ENCODE measurements at places on chromosomes 12 and 14.

DNA sequence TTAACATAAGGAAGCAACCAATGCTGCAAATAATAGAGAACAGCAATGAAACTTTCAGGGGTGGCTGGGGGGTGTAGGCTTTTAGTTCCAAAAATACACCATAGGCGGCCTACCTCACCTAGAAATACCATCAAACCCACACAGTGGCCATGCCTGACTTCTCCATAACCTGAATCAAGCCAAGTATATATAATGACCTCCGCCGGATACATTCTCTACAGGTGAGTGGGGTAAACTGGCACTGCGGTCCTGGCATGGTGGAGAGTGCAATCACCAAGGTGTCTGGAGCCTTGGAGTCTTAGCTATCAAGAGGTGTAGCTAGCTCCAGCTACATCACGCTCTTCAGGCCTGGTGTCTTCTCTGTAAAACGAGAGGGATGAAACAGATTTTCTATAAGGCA is 1.2 kb downstream of the ZBTB25 start:
- H3K4me3 ChIP-seq = peak overlapping the region; percentile 81
- H3K27me3 ChIP-seq = no peaks in the 10 kb centered on the region
- H3K27ac ChIP-seq = peak overlapping the region; percentile 97
- no peak for DNase-seq
- peaks cover 22% of the 10 kb centered on the region for H3K36me3 ChIP-seq
- H3K4me1 ChIP-seq = peaks cover 38% of the 10 kb centered on the region

DNA sequence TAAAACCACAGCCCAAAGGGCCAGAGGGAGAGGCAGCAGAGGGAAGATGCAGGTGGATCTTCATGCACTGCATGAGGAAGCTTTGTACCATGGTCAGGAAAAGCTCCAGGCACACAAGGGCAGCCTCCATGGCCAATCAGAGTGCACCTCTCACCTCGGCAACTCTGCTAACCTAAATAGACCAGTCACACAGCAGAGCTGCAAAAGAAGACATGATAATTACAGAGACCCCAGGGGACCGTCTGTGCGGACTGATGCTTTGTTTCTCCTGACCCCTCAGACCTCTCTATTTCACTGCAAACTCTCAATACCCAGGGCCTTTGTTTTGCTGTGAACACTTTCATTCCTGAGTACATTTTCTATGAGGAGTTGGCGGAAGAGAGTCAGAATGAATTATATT is 10.7 kb upstream of the TCL1B start:
- no peaks in the 10 kb centered on the region for H3K36me3 ChIP-seq
- H3K27ac ChIP-seq = no peak overlapping the region
- no peak for DNase-seq
- H3K4me1 ChIP-seq = no peaks in the 10 kb centered on the region
- peaks cover 3% of the 10 kb centered on the region for H3K27me3 ChIP-seq
- no peak overlapping the region for H3K4me3 ChIP-seq

- H3K27me3 ChIP-seq = no peaks in the 10 kb centered on the region
- H3K27ac ChIP-seq = no peak overlapping the region
- DNase-seq = no peak
- 0 out of 2 replicates have a peak, but pooled peaks cover 5% of the 10 kb centered on the region for H3K36me3 ChIP-seq
- H3K4me1 ChIP-seq = no peaks in the 10 kb centered on the region
- no peak overlapping the region for H3K4me3 ChIP-seq
These were observed 270.7 kb upstream of the GARIN2 start for GRCh38 chr14:66918527-66918926.

- DNase-seq = no peak
- no peak overlapping the region for H3K4me3 ChIP-seq
- no peak overlapping the region for H3K27ac ChIP-seq
- H3K27me3 ChIP-seq = peaks cover 97% of the 10 kb centered on the region
- H3K36me3 ChIP-seq = no peaks in the 10 kb centered on the region
These were observed 13.9 kb downstream of the NKX2-1 start for GRCh38 chr14:36505892-36506731.

GRCh38 chr12:48602192-48602989 is 32.5 kb upstream of the LALBA start:
- H3K27me3 ChIP-seq = no peaks in the 10 kb centered on the region
- H3K4me3 ChIP-seq = no peak overlapping the region
- no peak for DNase-seq
- H3K4me1 ChIP-seq = no peaks in the 10 kb centered on the region

Measured in RWPE2 (cell line).